ENCODE measurements at places on chromosomes 12 and 14. TPM values are rescaled to one million over a fixed set of nuclear protein-coding genes. Genes with fewer than 3 reads are reported as not detected.

- DNase-seq, result no peak
These were observed 91.0 kb downstream of the SLC8A3 start for GRCh38 chr14:70097576-70098249.

DNA sequence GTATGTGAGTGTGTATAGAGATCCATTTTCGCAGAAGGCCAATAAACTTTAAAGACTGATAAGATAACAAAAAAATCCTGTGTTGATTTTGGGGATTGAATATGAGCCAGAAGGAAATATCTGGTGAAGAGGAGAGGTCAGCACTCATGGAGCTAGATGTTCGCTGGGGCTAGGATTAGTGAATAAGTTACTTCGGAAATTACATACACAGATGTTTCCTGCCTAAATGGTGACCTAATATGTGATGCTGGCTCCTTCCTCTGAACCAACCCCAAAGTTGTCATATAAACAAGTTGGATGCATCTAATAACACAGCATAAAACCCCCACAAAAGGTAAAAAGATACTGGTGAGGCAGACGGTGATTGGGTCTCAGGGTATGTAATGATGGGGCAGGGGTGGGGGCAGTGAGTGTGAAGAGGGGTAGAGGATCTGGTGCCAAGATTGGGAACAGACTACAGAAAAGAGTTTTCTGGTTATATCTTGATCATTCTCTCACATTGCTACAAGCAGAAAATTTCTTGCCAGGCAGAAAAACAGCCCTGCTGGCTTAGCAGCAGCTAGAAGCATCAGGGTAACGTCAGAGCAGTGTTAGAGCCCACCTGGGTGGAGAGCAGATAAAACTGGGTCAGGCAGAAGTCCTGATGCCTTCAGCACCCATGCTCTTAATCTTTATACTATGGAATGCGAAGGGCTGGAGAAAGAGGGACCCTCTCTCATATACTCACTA is 140.4 kb upstream of the GZMB start:
- DNase-seq, result no peak

DNA sequence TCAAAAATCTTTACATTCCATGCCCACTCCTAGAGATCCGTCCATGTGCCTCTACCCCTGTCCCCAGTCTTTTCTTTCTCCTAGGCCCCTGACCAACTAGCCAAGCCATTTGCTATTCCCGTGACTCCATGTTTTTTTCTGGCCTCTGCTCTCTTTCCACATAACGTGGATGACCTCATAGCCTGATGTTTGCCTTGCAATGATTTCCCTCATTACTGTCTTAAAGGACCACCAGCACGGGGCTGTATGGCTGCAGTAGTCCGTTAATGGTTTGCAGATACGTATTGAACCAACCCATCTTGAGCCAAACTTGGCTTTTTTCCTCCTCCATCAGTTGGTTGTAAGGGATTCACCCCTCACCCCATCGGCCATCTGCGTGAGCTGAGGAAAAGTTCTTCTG is 226.0 kb downstream of the PCNX1 start:
- no peak for DNase-seq

GRCh38 chr14:94022532-94023411 is 3.4 kb upstream of the OTUB2 start:
- DNase-seq, result no peak

- no peak for DNase-seq
These were observed 375.3 kb upstream of the KITLG start for GRCh38 chr12:88955531-88955930.

DNA sequence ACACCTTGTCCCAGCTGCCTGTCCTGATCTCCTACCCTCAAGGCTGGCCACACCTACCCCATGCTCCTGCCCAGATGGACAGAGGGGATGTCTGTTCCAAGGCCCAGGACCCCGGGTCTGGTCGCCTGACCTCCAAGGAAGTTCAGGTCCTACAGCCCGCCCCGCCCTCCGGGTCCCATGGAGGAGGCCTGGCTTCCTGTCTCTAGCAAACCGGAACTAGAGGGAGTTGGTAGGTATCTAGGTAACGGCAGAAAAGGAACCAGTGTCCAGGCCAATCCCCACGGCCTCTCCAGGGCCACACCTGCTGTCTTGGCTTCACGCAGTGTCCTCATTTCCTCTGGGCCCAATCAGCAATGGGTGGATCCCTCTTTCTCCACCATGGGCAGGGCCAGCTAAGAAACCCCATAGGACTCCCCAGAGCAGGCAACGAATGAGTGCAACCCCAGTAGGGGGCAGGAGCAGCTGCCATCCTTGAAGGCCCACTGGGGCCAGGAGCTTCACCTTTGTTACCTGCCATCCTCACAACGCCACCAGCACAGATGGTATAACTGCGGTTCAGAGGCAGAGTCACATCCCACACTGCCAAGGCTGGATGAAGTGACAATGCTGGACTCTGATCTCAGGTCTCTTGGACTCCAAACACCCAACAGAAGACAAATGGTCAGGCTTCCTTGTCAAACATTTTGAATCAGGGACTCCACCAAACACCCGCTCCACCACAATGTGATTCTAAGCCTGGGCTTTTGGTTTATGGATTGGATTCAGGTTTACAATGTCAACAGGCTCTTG is 25.1 kb upstream of the RPLP0 start:
- DNase-seq, result no peak

DNA sequence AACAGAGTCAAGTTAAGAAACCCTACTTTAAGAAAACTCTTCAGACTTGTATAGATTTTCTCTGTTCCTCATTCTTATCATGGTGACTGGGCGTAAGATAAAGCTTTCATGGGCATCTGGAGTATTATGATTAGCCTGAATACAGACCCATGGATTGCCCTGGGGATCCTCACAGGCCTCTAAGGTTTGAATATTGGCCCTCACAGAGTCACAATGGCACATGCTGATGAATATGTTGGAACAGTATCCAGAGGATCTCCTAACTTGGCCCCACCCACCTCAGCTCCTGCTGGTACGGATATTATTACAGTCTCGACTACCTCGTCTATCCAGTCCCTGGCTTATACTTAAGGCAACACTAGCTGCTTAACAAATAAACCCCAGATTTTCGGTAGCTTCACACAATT is 8.1 kb downstream of the OSBPL8 start:
- DNase-seq, result no peak

DNA sequence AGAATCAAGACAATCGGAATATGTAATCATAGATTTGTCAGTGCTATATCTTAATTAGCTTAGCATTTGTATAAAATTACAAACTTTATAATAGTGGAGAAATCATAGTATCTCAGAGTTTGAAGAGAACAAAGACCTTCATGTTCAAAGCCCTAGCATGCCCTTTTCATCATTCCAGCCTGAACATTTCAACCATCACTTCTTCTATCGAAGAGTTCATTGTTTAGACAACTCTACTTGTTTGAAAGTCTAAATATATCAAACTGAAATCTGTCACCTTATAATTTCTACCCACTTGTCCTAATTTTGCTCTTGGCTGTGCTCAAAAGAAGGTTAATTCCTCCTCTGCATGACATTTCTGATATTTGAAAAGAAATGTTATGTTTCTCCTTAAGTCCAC is 325.9 kb downstream of the GPHN start:
- DNase-seq, result no peak

DNA sequence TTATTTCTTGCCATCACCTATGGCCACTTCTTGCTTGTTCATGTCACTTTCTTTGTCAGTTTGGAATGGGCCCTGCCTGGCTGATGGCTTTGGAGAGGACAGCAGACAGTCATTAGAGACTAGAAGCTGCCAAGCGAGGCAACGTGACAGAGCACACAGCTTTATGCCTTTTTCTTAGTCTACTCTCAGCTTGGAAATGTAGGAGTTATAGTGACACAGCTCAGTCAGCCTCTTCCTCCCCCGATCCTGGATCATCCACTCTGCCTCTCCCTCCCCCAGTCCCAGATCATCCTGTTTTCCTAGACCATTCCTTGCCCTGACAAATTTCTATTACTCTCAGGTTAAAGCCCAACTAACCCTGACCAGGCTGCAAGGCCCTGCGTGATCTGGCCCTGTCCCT is 26.6 kb downstream of the ETV6 start:
- no peak for DNase-seq

- peak; percentile 30 for DNase-seq
These were observed 39.5 kb downstream of the C14orf132 start for GRCh38 chr14:96078625-96079016.

GRCh38 chr12:49811136-49811535 is 17.1 kb downstream of the NCKAP5L start:
- no peak for DNase-seq

- no peak for DNase-seq
These were observed 47.1 kb downstream of the NCOR2 start for GRCh38 chr12:124520265-124520701.

DNA sequence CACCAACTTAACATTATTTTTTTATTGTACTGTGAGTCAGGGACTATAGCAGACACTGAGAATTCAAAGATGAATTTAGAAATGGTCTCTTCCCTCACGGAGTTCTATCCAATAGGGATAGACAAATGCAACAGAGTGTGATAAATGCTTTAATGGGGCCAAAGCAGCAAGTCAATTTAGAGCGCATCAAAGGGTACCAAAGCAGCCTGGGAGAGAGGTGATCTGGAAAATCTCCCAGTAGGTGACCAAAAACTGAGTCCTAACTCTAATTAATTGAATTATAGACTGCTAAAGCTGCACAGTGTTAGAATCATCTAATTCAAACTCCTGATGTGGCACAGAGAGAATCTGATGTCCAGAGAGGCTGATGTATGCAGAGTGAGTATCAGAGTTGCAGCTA is 2.6 kb downstream of the LIN7A start:
- DNase-seq, result no peak

DNA sequence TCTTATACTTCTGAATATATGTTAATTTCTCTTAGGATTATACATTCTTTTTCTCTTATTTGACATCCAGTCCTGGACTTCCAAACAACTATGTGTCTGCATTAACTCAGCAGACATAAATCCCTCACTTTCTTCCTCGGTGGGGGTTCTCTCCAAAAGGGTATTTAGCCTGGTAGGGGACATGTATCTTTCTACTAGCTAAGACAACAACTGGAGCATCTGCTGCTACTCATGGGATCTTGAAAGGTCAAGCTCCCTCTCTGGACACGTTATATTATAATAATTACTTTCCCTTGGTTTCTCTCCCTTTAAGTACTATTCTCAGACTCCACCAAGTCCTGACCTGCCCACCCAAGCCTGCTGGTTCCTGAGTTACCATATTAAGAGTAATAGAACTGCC is 983.7 kb upstream of the FLRT2 start:
- no peak for DNase-seq

GRCh38 chr12:116551151-116551550 is 8.0 kb upstream of the MAP1LC3B2 start:
- no peak for DNase-seq

DNA sequence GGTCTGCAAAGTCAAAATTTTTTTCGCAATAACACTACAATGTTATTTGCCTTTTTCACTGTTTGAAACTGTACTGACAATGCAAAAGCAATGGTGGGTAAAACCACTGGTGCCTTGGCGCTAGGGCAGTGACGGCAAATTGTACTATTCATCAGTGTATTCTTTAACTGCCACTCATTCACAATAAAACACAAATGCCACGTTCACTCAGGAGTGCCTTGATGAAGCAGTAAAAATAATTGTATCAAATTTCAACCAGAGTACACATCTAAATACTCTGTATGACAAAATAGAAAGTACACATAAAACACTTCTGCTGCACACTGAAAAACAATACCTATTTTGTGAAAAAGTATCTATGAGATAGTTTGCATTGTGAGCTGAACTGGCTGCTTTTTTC is 17.8 kb downstream of the DCAF5 start:
- DNase-seq, result no peak

CRIP1 gene
- total RNA-seq, result 112 TPM

CLEC12A gene
- 2.0 TPM for total RNA-seq

SPATS2 gene
- total RNA-seq, result 14.8 TPM

CPNE8 gene
- 26.6 TPM for total RNA-seq

GPR132 gene
- total RNA-seq, result 3.2 TPM

FAM222A gene
- total RNA-seq, result 4.7 TPM

ANKRD33 gene
- 0.76 TPM for total RNA-seq

VASH1 gene
- 19.3 TPM for total RNA-seq

SOAT2 gene
- total RNA-seq, result 1.2 TPM
